Endothelial cell (in vitro differentiated cells): ENCODE measurements at places on chromosomes 12 and 14. TPM values are rescaled to one million over a fixed set of nuclear protein-coding genes. Genes with fewer than 3 reads are reported as not detected.

Gene CS
- total RNA-seq, result 187 TPM

Gene CAPS2
- 2.1 TPM for total RNA-seq

Gene GLI1
- total RNA-seq, result 0.77 TPM

Gene CYP27B1
- 1.4 TPM for total RNA-seq

Gene REM2
- 0.36 TPM for total RNA-seq

Gene ATP5F1B
- 519 TPM for total RNA-seq

Gene DYRK2
- total RNA-seq, result 50.2 TPM

- peaks cover 9% of the 10 kb centered on the region for H3K27me3 ChIP-seq
- H3K4me1 ChIP-seq, result peaks cover 21% of the 10 kb centered on the region
- H3K27ac ChIP-seq, result peak overlapping the region; percentile 81
- peaks cover 8% of the 10 kb centered on the region for H3K36me3 ChIP-seq
Observed at GRCh38 chr12:79689477-79690141, 1.2 kb downstream of the PAWR start.

- no peak overlapping the region for H3K27ac ChIP-seq
- peaks cover 3% of the 10 kb centered on the region for H3K4me1 ChIP-seq
- no peaks in the 10 kb centered on the region for H3K27me3 ChIP-seq
- no peaks in the 10 kb centered on the region for H3K36me3 ChIP-seq
Observed at GRCh38 chr14:99159341-99160340, 112.4 kb downstream of the BCL11B start.

GRCh38 chr12:90945070-90945649 is 9.8 kb downstream of the CCER1 start:
- no peaks in the 10 kb centered on the region for H3K27me3 ChIP-seq
- no peaks in the 10 kb centered on the region for H3K4me1 ChIP-seq
- DNase-seq, result no peak

DNA sequence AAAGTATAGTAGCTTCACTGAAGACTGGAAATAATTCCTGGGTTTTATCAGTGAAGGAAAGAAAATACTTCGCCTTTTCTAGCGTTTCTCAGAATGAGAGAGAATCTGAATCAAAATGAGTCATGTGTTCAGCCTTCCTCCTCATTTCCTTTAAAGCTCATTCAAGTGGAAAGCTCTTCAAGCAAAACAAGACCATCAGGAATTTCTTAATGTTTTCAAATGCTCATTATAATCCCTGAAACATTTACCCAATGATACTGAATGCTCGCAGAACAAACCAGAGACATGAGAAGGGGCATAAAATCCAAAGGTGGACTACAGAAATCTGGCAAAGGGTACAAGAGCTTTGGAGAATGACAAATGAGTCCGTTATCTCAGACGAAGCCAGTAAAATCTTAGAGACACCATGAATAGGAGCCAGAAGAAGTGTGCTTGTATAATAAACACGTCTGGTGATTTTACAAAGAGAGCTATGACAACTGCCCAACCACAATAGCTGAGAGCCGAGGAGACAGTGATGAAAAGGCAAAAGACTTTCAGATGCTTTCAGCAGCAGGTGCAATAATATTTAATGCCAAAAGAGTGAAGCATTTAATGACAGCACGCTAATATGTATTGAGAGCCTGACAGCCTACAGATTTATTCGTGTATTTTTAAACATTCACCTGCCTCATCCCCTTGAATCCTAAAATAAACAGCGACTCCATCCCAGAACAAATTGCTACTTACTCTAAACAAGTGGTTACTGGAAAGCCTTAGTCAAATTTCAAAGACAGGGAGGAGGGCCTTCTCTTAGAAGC is 19.0 kb downstream of the SPRING1 start:
- H3K27me3 ChIP-seq, result peaks cover 3% of the 10 kb centered on the region
- H3K36me3 ChIP-seq, result peaks cover 36% of the 10 kb centered on the region
- H3K4me1 ChIP-seq, result peaks cover 5% of the 10 kb centered on the region
- no peak for DNase-seq
- H3K27ac ChIP-seq, result no peak overlapping the region
- no peak overlapping the region for H3K4me3 ChIP-seq

DNA sequence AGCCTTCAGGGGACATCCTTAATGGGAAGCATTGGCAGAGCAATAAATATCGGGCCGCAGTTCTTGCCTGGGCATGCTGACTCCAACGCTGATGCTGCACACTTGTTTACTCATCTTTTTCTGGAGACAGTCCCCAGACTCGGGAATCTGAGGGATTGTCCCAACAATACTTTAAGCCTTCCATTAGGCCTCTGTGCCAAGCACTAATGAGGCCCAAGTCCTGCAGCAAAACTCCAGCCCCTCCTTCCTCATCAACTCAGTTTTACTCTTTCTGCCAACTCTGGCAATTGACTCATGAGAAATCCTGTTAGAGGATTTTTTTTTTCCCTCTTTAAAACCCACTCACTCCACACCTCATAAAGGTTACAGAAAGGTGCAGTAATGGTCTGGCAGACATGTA is 233.4 kb upstream of the PELI2 start:
- no peak for DNase-seq
- no peaks in the 10 kb centered on the region for H3K36me3 ChIP-seq
- peaks cover 2% of the 10 kb centered on the region for H3K27me3 ChIP-seq
- H3K4me1 ChIP-seq, result no peaks in the 10 kb centered on the region
- no peak overlapping the region for H3K27ac ChIP-seq

DNA sequence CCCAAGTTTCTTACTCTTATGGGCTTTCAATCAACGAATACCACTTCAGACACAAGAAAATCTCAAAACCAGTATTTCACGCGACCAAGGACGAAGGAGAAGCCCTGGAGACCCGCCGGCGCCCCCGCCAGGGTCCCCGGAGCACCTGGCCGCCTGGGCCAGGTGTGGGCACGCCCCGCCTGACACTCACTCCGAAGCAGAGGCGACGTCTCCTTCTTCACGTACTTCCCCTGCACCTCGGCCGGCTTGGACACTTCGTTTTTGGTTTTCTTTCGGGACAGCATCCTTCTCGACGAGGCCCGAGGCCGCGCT is 466 bp downstream of the SAV1 start:
- H3K4me1 ChIP-seq, result peaks cover 8% of the 10 kb centered on the region
- peak overlapping the region; percentile 98 for H3K27ac ChIP-seq
- peak overlapping the region; percentile 98 for H3K4me3 ChIP-seq
- H3K36me3 ChIP-seq, result no peaks in the 10 kb centered on the region
- DNase-seq, result no peak

- no peaks in the 10 kb centered on the region for H3K36me3 ChIP-seq
- no peak overlapping the region for H3K4me3 ChIP-seq
- DNase-seq, result no peak
- peaks cover 18% of the 10 kb centered on the region for H3K27me3 ChIP-seq
- H3K27ac ChIP-seq, result no peak overlapping the region
Observed at GRCh38 chr14:102760496-102761193, 16.6 kb upstream of the TRAF3 start.

GRCh38 chr14:44609201-44609600 is 102.1 kb upstream of the FSCB start:
- H3K4me3 ChIP-seq, result no peak overlapping the region
- H3K36me3 ChIP-seq, result no peaks in the 10 kb centered on the region
- H3K27ac ChIP-seq, result no peak overlapping the region
- DNase-seq, result no peak

- H3K4me3 ChIP-seq, result no peak overlapping the region
- DNase-seq, result no peak
- H3K4me1 ChIP-seq, result peaks cover 5% of the 10 kb centered on the region
- no peaks in the 10 kb centered on the region for H3K27me3 ChIP-seq
- no peak overlapping the region for H3K27ac ChIP-seq
- H3K36me3 ChIP-seq, result no peaks in the 10 kb centered on the region
Observed at GRCh38 chr14:84804468-84804867, 725.5 kb upstream of the FLRT2 start.

DNA sequence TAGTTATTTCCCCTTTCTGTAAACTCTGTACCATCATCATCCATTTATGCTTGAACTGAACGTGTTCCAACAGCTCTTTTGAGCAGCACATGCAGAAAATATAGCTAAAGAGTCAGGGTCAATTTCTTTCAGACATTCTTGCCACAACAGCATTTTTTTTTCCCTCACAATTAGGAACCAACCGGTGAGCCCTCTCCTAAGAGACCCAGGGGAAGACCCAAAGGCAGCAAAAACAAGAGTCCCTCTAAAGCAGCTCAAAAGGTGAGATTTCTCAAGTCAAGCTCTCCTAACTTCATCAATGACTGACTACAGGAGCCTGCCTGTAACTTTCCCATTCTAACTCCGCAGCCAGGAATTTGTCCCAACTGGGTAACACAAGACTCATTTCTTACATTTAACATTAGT is 3.5 kb downstream of the HMGA2 start:
- H3K36me3 ChIP-seq, result peaks cover 4% of the 10 kb centered on the region
- DNase-seq, result no peak
- peak overlapping the region; percentile 37 for H3K27ac ChIP-seq

DNA sequence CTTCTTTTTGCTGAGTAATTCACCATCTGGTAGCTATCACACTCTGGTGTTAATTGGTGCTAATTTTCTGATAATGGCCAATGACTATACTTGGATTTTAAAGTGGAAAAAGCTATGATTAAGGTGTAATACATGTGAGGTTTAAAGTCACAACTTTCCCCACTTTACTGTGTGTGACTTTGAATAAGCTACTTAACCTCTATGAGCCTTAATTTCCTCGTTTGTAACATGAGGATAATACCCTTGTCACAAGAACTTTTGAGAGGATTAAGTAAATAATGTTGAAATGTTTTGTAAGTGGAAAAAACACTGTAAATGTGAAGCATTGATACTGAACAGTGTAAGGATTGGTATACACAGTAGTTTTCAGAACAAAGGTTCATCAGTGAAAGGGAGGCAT is 65.3 kb downstream of the MSRB3 start:
- H3K27ac ChIP-seq, result no peak overlapping the region
- H3K4me3 ChIP-seq, result no peak overlapping the region
- no peaks in the 10 kb centered on the region for H3K27me3 ChIP-seq

GRCh38 chr12:45994736-45995135 is 4.4 kb upstream of the SCAF11 start:
- H3K27me3 ChIP-seq, result peaks cover 10% of the 10 kb centered on the region
- DNase-seq, result no peak
- H3K4me1 ChIP-seq, result peaks cover 8% of the 10 kb centered on the region
- H3K4me3 ChIP-seq, result no peak overlapping the region
